ENCODE measurements at places on chromosomes 6 and 20. TPM values are rescaled to one million over a fixed set of nuclear protein-coding genes. Genes with fewer than 3 reads are reported as not detected.

DNA sequence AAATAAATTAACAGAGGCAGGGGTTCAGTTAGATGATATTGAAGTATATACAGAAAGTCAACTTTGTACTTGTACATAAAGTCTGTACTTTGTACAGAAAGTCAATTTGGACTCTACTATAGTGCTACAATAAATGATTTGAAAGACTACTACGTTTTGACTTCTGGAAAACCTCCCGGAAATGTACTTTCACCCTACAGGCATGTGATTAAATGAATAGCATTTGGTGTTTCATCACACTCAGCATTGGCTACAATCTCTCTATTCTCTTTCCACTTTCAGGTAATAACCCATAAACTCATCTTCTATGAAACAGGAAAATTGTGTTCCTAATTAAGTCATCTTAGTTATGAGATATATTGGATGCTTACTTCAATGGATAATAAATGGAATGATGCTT, 25.6 kb upstream of the MC3R start:
- DNase-seq, result no peak

- peak; percentile 32 for DNase-seq
These were observed 5.2 kb upstream of the C20orf203 start for GRCh38 chr20:32678948-32679347.

DNA sequence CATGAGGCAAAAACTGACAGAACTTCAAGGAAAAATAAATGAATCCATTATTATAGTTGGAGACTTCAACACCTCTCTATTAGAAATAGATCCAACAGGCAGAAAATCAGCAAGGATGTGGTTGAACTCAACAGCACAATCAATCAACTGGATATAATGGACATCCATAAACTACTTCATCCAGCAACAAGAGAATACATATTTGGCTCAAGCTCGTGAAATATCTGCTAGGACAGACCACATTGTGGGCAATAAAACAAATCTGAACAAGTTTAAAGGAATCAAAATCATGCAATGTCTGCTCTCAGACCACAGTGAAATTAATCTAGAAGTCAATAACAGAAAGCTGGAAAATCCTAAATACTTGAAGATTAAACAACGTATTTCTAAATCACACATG, 362.6 kb downstream of the CD109 start:
- DNase-seq, result no peak

GRCh38 chr6:13229205-13230085, 98.9 kb downstream of the TBC1D7 start:
- DNase-seq, result no peak

Gene HLA-DMB
- 4.6 TPM for total RNA-seq

Gene HLA-G
- not detected for total RNA-seq
